Left renal cortex interstitium (tissue), 4 donors: ENCODE measurements at places on chromosomes 12 and 14.

DNA sequence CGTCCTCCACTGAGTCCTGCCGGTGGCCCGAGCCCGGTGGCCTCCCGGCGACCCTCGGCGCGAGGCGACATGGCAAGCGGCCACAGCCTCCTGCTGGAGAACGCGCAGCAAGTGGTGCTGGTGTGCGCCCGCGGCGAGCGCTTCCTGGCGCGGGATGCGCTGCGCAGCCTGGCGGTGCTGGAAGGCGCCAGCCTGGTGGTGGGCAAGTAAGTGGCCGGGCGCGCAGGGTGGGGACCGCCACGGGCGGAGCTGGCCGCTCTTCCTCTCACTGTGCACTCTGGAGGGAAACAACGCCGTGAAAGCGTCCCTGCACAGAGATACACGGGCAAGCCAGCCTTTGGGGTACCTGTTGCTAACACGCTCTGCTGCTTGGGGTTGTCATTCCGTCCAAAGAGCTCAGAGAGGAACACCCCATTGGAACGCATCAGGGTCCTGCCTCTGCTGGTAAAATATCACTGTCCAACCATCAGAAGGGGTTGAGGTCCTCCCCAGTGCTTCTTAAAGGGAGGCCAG, at the start of gene AMDHD1:
Gene AMDHD1 (plus strand): TSS at position 2 of the 513 bp plus-strand sequence. CDS start 68 bp downstream, at position 70.
- DNase-seq = peak; percentile 29

DNA sequence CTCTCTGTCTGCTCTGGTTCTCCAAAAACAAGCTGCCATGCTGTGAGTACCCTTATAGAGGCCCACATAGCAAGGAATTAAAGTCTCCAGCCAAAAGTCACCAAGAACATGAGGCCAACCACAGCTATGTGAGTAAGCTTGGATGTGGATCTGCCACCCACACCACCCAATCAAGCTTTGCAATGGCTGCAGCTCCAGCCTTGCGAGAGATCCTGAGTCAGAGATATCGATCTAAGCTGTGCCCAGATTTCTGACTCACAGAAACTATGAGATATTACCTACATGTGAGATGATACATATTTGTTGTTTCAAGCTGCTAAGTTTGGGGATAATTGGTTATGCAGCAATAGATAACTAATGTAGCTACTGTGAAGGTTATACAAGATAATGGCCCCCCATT, 15.5 kb upstream of the TMEM233 start:
- no peak for DNase-seq

- DNase-seq = no peak
These were observed 36.4 kb downstream of the ANKS1B start for GRCh38 chr12:99948370-99948769.

DNA sequence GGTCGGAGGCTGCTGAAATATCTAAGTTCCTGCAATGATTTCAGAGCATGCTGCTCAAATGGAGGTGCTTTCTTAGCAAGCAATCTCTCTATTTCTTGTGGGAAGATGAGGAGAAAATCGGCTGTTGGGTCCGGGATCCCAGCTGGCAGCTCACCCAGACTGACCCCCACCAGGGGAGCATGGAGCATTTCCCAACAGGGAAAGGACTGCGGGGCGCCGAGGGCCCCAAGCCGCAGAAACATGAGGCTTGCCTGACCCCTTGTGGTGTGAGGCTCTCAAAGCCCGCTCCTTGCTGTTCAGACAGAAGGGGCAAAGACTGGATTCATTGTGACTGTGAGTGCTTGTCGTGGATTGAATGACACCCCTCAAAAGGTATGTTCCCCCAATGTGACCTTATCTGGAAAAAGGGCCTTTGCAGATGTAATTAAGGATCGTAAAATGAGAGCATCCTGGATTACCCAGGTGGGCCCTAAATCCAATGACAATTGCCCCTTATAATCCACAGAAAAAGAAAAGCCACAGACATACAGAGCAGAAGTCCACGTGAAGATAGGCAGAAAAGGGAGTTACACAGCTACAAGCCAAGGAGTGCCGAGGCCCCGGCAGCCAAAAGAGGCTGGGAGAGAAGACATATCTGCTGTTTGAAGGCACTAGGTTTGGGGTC, 116.3 kb upstream of the VASH1 start:
- DNase-seq = no peak

- no peak for DNase-seq
These were observed 78.3 kb upstream of the ANO4 start for GRCh38 chr12:100715976-100716944.

- peak; percentile 36 for DNase-seq
These were observed 89.2 kb downstream of the CFAP54 start for GRCh38 chr12:96578526-96579125.

- DNase-seq = no peak
These were observed 64.7 kb downstream of the GPR65 start for GRCh38 chr14:88069677-88070076.

DNA sequence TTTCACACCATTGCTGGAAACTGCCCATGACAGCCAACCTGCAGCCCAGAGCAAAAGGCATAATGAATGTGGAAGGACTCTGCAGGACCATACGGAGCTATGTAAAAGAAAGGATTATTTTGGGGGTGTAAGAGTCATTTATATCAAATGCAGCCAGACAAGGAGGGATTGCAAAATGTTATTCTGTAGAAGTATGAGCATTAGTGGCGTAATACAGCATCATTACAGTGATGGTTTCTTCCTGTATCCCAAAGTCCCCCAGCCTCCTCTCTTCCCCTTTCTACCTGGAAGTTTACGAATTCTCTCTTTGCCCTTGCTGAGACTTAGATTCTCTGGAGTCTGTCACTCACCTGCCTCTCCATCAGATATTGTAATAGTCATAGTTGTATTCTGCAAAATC, 89.9 kb downstream of the BORCS5 start:
- no peak for DNase-seq

DNA sequence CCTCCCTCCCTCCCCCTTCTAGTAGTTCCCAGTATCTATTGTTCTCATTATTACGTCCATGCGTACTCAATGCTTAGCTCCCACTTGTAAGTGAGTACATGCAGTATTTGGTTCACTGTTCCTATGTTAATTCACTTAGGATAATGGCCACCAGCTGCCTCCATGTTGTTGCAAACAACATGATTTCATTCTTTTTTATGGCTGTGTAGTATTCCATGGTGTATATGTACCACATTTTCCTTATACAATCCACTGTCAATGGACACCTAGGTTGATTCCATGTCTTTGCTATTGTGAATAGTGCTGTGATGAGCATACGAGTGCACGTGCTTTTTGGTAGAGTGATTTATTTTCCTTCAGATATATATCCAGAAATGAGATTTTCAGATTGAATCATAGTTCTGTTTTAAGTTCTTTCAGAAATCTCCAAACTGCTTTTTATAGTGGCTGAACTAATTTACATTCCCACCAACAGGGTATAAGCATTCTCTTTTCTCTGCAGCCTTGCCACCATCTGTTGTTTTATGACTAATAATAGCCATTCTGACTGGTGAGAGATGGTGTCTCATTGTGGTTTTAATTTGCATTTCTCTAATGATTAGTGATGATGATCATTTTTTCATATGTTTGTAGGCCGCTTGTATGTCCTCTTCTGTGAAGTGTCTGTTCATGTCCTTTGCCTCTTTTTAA, 17.9 kb upstream of the CLEC7A start:
- DNase-seq = no peak

GRCh38 chr12:56941299-56942017, 7.2 kb upstream of the SDR9C7 start:
- no peak for DNase-seq

- DNase-seq = no peak
These were observed 50.1 kb downstream of the RASSF3 start for GRCh38 chr12:64660237-64661018.

DNA sequence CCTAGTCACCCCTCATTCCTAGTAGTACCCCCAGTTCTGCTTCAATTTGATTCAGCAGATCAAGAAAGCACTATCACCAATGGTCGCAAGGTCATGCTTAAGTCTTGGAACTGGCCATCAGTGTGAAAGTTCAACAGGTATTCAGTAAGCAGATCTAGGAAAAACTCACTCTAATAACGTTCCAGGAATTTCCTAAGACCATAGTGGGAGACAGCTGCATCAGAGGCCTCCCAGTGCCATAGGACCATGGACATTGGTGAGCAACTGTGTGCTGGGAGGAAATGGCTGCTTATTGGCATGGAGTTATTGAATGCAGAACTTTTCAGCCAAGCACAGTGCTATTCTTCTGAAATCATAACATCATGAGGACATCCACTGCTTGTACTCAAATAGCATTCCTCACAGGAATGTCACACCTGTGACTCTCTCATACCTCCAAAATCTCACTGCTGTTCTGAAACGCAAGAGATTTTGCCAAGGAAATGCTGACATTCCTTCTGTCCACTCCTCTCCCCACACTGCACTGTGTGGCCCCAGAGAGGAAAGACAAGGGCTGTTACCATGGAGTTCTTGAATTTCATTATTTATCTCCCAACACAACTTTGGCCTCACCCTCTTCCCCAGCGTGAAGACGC, 30.9 kb upstream of the MDM2 start:
- no peak for DNase-seq

DNA sequence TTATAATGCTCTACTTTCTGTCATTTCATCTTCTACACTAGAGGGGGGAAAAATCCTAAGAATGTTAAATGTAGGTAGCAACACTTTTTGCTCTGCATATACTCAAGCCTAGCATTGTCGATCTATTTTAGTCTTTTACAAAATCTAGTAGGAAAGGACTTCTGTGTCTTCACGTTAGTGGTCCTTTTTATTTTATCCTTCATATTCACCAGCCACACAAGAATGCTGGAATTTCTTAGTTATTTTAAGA, 253.0 kb upstream of the FLRT2 start:
- no peak for DNase-seq

GRCh38 chr14:31572955-31573354, 11.8 kb downstream of the NUBPL start:
- DNase-seq = no peak

GRCh38 chr12:4137441-4137840, 136.1 kb upstream of the CCND2 start:
- DNase-seq = no peak

DNA sequence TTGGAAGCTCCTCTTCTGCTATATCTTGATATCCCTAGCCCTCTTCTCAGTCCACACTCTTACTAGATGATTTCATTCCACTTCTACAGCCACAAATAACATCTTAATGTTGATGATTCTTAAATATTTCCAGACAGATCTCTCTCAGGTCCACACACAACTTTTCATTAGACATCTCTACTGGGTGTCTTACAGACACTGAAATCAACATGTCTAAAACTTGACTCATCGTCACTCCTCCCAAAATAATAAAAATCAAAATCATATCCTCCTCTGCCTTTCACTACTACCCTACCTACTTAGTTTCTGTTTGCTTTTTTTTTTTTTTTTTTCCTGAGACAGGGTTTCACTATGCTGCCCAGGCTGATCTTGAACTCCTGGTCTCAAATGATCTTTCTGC, 11.9 kb downstream of the PRDM4 start:
- no peak for DNase-seq

DNA sequence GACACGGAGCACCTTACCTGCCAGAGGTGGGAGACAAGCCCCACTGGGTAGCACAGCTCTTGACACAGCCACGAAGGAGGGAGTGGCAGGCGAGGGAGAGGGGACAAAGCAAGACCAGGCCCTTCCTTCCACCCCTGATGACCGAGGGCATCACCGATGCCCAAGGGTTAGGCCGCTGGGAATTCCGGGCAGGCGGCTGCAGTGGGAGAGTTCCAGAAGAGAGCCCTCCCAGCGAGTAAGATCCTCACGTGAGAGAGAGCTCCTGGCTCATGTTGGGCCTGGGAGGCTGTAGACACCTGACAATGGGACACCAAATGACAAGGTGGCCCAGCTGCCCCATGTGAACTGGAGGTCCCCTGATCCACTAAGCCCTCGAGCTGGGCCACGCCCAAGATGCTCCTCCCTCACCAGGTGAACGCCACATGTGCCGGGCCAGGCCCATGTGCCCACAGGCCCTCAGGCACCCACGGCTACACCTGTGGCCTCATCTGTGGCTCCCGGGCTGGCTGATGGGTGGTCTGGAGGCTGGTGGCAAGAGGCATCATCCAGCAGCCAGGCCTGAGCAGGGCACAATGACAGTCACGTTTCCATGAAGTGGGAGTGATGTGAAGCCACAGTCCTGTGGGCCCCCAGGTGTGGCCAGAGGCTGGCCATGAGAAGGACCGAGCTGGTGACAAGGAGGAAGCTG, 32.1 kb upstream of the C14orf180 start:
- DNase-seq = no peak

- no peak for DNase-seq
These were observed 413.8 kb upstream of the TMTC1 start for GRCh38 chr12:30197392-30198057.

DNA sequence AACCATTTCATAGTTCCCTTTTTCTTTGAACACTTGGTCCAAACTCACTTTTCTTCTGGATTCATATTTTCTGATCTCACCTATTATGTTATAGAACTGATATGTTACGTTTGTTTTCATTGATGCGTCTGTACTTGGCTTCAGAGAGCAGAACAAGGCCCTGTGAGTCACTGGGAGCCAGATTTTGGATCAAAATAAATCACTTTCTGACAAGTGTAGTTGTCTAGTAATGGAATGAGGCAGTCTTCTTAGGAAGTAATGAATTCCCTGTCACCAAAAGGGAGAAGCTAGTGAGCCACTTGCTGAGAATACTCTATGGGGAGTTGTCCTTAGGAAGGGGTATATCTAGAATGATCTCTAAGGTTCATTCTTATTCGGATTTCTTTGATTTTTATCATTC, 10.2 kb downstream of the BICD1 start:
- no peak for DNase-seq

- no peak for DNase-seq
These were observed 32.9 kb upstream of the TTC7B start for GRCh38 chr14:90848944-90849731.

- DNase-seq = peak; percentile 45
These were observed 8.8 kb upstream of the CHGA start for GRCh38 chr14:92914087-92914656.

GRCh38 chr12:86729739-86730138, 473.5 kb upstream of the MGAT4C start:
- no peak for DNase-seq

DNA sequence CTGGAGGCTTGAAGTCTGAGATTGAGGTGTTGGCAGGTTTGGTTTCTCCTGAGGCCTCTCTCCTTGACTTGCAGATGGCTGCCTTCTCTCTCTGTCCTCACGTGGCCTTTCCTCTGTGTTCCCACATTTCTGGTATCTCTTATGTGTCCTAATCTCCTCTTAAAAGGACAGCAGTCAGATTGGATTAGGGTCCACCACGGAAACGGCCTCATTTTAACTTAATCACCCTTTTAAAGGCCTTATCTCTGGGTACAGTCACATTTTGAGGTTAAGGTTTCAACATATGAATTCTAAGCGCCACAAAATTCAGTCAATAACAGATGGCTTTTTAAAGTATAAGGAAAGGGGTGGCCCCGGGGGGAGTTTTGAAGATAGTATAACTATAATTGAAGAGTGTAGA, 33.5 kb downstream of the UNC79 start:
- DNase-seq = no peak

GRCh38 chr14:43336351-43336750, 1170.7 kb downstream of the FSCB start:
- no peak for DNase-seq

GRCh38 chr14:32397861-32398640, 69.0 kb downstream of the AKAP6 start:
- no peak for DNase-seq

- no peak for DNase-seq
These were observed 1151.0 kb downstream of the BCL11B start for GRCh38 chr14:98120831-98121464.

GRCh38 chr12:109987615-109988014, 8.6 kb downstream of the GIT2 start:
- no peak for DNase-seq
